ENCODE measurements at places on chromosomes 3 and 15. TPM values are rescaled to one million over a fixed set of nuclear protein-coding genes. Genes with fewer than 3 reads are reported as not detected.

DNA sequence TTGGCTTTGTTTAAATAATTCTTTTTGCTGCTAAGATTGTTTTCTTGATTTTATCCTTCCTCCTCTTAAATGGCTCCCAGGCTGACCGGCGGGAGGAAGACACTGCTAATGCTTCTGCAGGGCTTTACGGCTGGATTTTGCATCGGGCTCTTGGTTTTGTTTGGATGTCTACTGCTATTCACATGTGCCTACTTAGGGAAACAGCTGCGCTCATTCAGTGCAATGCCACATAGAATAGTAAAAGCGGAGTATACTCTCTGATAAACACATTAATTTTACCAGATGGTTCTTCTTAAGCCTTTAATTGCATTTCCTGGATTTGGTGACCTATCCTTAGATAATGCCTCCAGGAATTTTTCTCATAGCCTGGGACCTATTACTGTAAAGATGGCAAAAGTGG, 146.6 kb downstream of the THSD4 start:
- no peak for DNase-seq

DNA sequence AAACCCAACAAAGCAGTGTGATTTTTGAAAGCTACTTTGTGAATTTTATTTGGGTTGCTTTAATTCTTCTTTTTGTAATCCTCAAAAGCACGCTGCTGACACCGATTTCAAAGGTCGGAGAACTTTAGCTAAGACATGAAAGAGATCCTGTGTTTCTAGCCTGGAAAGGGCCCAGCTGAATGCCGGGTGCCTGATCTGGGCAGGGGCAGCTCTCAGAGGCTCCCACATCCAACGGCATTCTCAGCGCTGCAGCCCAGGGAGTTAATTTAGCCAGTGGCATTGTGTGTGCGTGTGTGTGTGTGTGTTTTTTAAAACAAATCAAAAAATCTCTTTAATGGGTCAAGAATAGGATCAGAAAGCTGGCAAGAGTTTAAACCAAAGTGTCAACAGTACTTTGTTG, 6.6 kb downstream of the RBP1 start:
- no peak for DNase-seq

- DNase-seq, result no peak
Measured at GRCh38 chr3:159856590-159857104, 132.0 kb upstream of the IL12A start.

DNA sequence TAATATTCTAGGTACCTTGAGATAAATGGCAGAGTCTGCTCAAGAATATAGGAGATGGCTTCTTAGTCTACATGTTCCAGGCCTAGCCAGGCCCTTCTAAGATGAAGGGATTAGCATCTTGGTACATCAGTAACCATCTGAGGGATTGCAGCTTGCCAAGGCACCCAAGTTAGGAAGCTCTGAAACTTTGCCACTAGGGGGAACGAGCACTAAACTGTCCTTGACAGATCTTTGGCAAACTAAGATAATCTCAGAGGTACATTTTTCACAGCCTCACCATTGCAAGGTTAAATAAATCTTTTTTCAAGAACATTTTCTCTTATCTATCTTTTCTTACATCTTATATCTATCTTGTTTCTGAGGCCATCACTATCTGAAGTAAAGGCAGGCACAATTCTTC, 351.2 kb downstream of the RAP2B start:
- no peak for DNase-seq

DNA sequence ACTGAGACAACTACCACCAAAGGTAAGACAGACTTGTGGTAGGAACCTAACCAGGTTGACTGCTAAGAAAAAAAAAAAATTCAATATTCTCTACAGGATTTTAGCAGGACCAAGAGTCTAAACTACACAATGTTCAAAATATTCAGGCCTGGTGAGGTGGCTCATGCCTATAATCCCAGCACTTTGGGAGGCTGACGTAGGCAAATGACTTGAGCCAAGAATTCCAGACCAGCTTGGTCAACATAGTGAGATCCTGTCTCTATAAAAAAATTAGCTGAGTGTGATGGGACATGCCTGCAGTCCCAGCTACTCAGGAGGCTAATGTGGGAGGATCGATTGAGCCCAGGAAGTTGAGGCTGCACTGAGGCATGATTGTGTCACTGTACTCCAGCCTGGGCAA, 341.6 kb upstream of the WNT5A start:
- DNase-seq, result no peak

DNA sequence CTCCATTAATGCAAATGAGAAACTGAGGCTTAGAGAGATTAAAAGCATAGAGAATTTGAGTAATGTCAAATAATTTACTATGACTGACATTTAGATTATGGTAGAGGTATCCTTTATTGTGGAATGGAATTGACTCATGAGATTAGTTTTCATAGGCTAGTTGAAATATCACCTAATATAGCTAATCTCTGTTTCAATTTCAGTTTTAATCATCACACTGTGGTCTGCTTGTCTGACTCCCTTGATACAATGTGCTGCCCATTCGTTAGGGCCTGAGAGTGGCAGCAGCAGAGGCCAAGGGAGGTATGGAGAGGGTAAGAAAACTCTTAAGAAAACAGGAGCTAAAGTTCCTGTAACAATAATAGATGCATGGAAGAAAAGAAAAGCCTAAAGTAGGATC, 13.2 kb upstream of the ZBTB20 start:
- no peak for DNase-seq

GRCh38 chr3:151367448-151367847, 17.1 kb downstream of the P2RY12 start:
- DNase-seq, result no peak

DNA sequence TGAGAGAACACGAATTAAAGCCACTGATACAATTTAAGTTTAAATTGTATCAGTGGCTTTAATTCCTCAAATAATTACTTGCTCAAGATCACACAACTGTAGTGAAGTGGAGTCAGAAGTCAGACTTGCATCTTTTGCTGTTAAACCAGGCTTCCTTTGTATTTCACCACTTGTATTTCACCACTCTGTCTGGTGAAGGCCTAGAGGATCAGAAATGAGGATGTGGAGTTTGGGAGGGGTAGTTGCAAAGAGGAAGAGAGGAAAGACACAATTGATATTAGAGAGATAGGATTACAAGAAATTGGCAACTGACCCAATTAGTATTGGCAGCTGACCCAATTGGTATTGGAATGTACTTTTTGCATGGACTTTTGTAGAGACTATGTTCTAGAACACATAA, 288.1 kb upstream of the GPR149 start:
- DNase-seq, result no peak

DNA sequence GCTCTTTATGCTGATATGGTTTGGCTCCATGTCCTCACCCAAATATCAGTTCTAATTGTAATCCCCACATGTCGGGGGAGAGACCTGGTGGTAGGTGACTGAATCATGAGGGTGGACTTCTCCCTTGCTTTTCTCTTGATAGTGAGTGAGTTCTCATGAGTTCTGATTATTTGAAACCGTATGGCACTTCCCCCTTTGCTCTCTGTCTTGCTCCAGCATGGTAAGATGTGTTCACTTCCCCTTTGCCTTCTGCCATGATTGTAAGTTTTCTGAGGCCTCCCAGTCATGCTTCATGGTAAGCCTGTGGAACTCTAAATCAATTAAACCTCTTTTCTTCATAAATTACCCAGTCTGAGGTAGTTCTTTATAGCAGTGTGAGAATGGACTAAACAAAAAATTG, 107.6 kb downstream of the IMPG2 start:
- no peak for DNase-seq

DNA sequence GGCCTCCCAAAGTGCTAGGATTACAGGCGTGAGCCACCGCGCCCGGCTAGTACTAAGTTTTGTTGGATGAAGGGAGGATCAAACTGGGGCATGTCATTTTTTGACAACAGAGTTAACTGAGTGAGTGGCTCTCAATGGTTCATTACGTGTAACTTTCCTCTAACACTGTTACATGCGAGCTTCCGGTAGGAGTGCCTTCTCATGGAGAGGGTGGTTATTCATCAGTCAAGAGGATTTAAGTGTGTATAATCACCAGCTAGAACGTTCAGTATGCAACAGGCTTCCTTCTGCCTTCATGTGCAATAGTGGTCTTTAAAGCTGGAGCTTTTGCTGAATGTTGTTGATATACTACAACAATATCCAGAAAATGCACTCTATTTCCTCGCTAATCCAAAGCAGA, 19.1 kb upstream of the GOLGA8A start:
- no peak for DNase-seq

DNA sequence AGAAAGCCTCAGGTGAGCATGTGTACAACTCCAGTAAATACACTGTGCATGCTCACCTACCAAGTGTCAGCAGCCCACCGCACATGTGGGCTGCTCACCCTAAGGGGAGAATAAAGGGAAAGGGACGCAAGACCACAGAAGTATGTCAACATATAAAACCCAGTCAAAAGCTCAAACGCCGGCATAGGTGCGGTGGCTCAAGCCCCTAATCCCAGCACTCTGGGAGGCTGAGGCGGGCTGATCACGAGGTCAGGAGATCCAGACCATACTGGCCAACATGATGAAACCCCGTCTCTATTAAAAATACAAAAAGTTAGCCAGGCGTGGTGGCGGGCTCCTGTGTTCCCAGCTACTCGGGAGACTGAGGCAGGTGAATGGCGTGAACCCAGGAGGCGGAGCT, 732.1 kb downstream of the ZPLD1 start:
- no peak for DNase-seq

- no peak for DNase-seq
Measured at GRCh38 chr15:31024979-31025378, 33.6 kb upstream of the MTMR10 start.

DNA sequence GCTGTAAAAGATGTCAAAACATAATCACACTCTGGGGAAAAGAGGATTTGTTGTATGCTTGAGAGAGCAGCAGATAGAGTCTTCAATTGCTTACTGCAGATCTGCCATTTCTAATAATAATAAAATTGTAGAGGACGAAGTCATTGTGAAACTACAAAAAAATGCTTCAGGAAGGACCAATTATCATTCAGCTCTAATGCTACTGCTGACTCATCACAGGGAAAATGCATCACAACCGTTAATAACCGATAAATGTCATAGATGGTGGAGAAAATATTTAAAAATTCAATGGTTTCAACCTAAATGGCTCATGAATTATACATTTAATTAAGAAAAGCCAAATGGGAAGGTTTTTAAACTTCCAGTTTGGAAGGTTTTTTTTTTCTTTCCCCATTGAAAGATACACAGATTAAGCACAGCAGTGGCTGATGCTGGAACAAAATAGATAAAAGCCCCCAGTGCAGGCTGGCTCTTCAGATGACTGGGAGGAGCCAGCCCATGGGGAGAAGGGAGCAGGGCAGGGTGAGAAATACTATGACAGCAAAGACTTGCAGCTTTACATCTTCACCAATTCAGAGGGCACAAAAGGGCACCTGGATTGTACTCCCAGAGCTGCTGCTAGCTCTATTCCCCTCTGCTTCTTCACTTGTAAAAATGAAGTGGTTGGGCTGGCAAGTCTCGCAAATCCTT, 196.1 kb downstream of the CNTN6 start:
- no peak for DNase-seq

DNA sequence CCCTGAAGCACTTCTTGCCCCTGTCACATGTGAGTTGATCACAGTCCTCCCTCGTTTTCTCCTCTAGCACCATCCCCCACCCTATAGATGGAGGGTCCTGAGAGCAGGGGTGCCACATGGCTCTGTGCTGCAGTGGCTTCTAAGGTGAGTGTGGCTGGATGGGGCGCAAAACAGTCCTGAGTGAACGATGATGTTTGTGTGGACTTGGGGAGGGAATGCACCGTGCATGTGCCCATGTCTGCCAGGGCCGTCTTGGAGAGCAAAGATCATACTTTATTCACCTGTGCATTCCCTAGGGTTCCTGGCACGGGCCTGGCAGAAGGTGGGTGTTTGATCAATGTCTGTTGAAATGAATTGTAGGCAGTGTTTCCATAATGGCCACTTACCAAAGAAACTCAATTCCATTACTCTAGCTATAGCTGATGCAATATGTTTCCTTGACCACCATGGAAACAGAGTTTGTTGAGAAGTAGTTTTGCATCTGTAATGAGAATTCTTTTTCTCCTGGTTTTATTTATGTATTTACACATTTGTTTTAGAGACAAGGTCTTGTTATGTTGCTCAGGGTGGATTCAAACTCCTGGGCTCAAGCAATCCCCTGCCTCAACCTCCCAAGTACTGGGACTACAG, 58.0 kb downstream of the ABTB1 start:
- DNase-seq, result no peak

GRCh38 chr3:46859001-46859710, 4.1 kb downstream of the MYL3 start:
- no peak for DNase-seq

Gene GOLGA6L7
- not detected for total RNA-seq

Gene GPR62
- total RNA-seq, result not detected

Gene BNC1
- total RNA-seq, result not detected

Gene LRRC3B
- not detected for total RNA-seq

Gene PAQR9
- total RNA-seq, result not detected

Gene TMEM42
- total RNA-seq, result 10.0 TPM
